ENCODE measurements at places on chromosomes 16 and 17.

DNA sequence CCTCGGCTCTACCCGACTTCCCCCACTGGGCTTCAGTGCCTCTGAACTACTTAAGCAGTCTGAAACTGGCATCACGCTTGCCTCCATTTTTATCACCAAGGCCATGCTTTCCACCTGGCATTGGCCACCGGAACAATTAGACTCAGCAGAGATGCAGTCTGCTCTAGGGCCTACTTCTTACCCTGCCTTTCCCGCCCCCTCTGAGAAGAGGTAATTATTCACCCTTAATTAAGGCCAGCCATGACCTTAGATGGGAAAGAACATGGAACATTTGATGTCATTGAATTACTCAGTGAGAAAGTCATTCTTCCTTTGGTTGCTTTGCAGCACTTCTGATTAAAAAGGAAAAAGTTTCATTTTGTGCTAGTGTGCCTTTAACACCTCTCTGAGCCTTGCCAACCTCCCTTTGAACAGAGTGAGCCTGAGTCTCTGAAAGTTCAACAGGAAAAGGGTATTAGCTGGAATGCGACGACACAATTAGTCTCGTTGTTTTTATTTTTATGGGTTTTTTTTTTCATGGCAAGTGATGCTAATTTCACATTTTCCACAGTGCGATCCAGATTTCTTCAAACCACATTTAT, 60.9 kb upstream of the TNRC6A start:
- peak; percentile 43 for DNase-seq

DNA sequence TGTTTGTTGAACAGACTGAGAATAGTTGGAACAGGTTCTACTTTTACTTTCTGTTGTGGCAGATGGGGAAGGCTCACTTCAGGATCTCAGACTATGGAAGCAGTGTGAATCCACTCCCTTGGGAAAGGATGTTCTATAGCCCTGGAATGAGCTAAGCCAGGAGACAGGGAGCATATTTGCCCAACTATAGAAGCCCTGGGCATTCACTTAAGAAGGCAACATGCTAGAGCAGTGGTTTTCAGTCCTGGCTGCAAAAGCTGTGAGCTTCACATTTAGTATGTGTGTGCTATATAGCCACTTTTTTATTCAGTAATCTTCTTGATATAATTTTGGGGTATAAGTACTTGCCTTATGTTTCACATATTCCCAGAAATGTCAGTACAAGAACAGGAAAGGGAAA, 1.2 kb upstream of the KRT32 start:
- no peak for DNase-seq

DNA sequence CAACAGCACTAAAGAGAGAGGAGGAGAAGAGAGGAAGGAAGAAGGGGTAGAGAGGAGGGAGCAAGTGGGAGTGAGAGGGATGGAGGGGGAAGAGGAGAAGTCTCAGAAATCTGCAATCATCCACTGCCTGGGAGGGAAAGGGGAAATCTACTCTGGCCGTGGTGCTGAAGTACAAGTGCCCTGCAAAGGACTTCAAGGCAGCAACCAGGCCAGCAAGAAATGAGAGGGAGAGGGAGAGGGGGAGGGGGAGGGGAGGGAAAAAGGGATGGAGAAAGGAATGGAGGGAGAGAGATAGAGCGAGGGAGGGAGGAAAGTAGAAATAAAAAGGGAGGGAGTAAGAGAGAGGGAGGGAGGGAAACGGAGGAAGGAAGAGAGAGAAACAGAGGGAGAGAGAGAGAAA, 130.8 kb upstream of the EEF2KMT start:
- no peak for DNase-seq

DNA sequence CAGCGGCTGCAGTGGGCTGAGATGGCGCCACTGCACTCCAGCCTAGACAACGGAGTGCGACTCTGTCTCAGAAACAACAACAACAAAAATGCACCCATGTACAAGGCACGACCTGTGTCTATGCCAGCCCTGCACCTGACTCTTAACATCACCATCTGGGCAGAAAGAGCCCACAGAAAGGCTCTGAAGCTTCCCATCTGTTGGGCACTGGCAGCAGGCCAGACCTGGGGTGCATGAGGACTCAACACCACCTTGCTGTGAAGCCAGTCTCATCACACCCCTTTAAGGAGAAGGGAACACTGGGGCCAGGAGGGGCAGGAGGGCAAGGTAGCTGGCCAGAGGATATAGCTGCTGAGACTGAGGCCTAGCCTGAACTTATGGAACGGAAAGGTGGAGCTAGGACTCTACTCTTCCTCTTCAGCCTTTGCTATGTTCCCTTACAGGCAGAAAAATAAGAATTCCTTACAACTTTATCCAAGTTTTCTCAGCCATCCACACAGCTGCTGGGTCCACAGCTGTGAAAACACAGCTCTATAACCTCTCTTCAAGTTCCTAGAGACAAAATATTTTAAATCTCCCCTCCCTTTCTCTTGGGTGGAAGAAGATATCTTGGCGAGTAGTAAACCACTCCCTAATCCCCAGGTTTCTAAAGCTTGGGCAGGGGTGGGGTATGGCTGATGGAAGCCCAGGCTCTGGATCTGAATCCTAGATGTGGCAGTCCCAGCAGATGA, 2.8 kb downstream of the ELOB start:
- no peak for DNase-seq

- DNase-seq: no peak
Observed at GRCh38 chr17:26782153-26782552, 511.8 kb upstream of the WSB1 start.

DNA sequence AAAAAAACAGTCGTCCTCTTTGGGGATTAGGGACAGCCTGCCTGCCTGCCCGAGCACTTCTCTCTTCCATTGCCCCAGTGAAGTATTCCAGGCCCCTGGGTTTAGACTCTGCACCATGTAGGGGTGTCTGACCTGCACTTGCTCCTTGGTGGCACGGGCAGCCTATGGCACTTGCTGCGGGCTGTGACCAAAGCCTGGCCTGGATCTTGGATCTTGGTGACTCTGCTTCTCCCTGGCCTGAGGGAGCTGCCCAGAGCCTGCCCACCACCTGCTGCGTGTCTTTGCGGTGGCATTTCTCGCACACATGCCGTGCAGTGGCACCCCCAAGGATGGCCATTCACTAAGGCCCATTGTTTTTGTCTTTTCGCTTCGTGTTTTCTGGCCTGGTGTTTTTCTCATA, 6.1 kb upstream of the STH start:
- DNase-seq: no peak

GRCh38 chr17:41500131-41500911, 5.1 kb downstream of the KRT13 start:
- peak; percentile 29 for DNase-seq

DNA sequence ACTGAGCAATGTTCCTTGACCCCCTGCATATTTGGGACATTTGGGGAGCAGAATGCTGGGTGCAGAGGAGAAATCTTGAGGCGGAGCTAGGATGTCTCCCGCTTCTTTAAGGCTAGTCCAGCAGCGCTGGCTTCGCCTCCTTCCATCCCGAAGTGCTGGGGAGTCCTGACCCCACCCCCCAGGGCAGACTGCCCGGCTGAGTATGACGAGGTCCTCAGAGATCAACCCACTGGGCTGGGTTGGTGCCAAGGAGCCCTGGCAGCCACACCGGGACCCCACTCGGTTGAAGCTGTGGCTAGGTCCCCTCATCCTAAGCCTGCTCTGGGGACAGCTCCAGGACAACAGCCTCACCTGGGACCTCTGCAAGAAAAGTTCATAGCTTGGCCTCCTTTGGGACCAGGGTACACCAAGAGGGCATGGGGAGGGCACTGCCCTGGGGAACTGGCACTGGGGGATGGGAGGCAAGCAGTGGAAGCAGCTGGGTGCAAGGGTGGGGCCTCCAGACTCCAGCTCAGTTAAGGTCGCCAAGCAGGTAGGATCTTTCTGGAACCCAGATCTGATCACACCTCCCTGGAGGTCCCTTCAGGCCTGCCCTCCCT, 11.0 kb downstream of the RHBDF2 start:
- DNase-seq: no peak

GRCh38 chr17:81810892-81811704, 7.1 kb downstream of the GCGR start:
- DNase-seq: no peak

- DNase-seq: peak; percentile 46
Observed at GRCh38 chr16:57475711-57476339, 10.5 kb downstream of the DOK4 start.

GRCh38 chr16:22924492-22924891, 110.5 kb downstream of the HS3ST2 start:
- DNase-seq: no peak

DNA sequence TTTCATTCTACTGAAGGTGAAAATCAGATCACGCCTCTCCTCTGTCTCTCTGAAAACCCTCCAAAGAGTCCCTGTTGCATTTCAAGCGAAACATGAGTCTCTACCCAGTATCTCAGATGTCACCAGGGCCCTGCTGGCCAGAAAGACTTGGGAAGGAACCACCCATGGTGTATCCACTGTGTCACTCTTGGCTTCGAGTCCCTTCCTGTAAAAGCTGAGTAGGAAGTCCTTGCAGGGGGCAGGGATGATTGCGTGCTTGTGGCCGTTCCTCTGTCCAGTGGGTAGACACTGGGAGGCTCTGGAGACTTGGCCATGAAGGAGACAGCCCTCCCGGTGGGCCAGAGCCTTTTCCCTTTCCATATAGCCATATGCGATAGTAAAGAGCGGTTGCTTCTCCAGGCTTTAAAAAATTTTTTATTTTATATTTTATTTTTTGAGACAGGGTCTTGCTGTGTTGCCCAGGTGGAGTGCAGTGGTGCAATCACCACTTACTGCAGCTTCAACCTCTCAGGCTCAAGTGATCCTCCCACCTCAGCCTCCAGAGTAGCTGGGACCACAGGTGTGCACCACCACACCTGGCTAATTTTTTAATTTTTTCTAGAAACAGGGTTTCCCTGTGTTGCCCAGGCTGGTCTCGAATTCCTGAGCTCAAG, 19.0 kb upstream of the RMI2 start:
- no peak for DNase-seq

GRCh38 chr17:65177901-65178300, 40.7 kb downstream of the RGS9 start:
- DNase-seq: peak; percentile 71

GRCh38 chr16:47976636-47977210, 179.1 kb downstream of the ABCC12 start:
- DNase-seq: no peak

GRCh38 chr16:4690946-4691665, 2.3 kb upstream of the NUDT16L1 start:
- no peak for DNase-seq

GRCh38 chr16:27529962-27530361, 19.8 kb downstream of the GTF3C1 start:
- DNase-seq: no peak

GRCh38 chr17:12229335-12229734, 208.7 kb downstream of the MAP2K4 start:
- no peak for DNase-seq

GRCh38 chr17:4502466-4503154, 3.9 kb downstream of the SPNS2 start:
- no peak for DNase-seq

DNA sequence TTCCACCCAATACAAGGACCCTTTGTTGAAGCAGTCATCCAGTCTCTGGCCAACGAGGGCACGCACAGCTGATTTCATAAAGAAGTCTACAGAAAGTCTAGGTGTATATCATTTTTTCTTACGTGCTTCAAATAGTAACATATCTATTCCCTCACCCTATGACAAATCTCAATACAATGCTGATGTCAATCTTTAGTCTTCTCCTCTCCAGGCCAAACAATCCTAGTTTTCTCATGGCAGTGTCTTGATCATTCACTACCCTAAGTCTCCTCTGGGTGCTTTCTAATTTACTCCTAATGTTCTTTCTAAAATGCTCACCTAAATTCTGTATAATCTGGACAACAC, 92.6 kb downstream of the CACNG1 start:
- no peak for DNase-seq

GRCh38 chr16:16015849-16016248, 66.4 kb downstream of the ABCC1 start:
- no peak for DNase-seq

- no peak for DNase-seq
Observed at GRCh38 chr17:81580481-81580880, 28.3 kb upstream of the FAAP100 start.

DNA sequence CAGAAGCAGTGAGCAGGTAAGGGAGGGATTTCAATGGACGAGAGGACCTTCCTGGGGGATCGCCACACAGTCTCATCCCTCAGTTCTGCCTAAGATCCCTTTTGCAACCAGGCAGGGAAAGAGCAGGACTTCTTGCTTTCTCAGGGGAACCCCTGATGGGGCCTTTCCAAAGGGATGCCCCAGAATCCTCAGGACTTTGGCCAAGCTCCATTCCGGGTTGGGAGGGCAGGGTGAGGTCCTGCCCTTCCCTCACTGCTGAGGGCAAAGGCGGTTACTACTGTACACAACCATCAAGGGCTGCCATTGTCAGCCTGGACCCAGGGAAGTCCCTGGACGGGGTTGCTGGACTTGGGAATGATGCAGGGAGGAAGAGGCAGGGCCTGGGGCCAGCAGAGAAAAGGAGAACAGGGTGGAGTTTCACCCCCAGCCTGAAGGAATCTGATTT, 9.7 kb downstream of the PRR29 start:
- no peak for DNase-seq

DNA sequence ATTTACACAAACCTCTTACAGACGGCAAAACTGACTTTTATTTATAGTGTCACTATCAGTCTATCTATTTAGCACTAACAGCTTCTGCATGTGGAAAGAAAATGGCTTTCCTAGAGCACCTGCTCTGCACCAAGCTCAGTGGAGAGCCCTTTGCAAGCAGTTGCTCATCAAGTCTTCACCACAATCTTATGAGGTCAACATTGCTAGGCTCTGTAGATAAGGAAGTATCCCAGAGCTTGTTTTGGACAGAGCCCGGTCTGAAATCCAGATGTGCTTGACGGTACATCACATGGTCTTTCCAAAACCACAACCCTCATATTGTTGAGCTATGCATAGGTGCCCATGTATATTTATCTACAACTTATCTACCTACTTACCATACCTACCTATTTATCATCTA, 572.7 kb upstream of the CDH5 start:
- no peak for DNase-seq

DNA sequence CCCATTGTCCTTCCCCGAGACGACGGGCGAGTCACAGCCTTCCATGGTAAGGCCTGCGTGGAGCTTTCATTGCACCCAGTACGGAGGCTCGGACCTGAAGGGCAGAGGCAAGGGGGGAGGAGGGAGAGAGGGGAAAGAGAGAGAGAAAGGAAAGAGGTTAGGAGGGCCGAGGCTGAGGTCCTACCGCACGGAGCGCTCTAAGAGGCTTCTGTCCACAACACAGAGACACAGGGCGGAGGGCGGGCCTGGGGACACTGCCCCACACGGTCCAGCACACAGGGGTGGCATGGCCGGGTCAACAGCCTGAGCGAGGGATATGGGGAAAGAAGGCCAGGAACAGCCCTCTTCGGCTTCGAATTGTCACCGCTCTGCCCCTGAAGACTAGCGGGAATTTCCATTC, 87.8 kb downstream of the ZFHX3 start:
- DNase-seq: no peak
